GM23338 (cell line): ENCODE measurements at places on chromosomes 4 and X.

- DNase-seq = no peak
Observed at GRCh38 chrX:79146640-79147390, 2.3 kb downstream of the GPR174 start.

- peak; percentile 99 for DNase-seq
Observed at GRCh38 chr4:123505095-123506010, 108.8 kb downstream of the SPRY1 start.

DNA sequence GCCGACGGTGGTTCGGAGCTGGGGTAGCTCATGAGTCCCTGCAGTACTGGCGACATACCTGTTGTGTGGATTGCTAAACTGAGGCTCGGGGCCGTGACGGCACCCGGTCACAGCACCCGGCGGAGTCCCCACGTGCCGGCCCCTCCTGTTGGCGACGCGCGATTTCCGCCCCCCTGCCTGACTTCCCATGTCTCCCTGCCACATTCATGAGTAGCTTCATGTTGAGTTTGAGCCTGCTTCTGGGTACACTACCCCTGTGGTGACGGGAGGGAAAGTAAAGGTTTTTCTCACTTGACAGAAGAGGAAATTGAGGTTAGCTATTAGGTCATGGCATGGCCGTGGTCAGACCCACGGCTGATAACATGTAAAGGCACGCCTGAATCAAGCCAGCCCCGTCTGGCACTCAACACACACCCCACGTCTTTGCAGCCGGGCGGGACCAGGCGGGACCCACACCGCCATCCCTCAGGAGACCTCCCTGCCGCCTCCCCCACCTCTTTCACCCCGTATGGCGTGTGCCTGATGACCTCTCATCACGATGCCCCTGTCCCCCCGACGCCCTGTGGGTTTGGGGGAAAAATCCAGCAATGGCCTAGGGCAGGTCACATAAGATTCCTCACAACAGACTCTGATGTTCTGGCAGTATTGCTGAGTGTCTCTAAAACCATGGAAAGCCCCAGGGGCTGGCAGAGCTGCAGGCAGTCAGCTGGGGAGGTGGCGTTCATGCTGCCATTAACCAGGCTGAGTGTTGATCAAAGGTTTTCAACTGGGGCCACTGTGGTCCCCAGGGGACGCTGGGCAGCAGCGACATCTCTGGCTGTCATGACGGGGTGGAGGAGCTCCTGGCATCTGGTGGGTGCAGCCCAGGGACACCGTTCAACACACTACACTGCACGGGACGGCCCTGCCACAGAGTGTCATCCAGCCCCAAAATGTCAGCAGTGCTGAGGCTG, 29.2 kb downstream of the P2RY8 start:
- no peak for DNase-seq

DNA sequence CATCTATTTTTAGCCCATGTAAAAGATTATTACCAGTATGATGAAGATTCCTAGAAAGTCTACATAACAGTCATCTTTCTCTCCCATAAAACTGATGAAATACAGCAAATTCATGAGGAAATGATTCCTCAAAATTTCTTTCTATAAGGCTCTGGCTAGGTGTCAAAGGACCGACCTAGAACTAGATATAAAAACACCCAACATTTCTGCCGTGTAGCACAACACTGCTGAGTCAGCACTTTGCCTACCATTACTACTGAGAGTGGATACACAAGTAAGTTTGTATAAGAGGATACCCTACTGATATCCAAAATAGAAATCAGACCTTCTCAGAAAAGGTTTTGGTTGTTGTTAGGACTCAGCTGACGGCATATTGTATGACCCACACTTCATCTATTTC, 24.7 kb downstream of the TMEM47 start:
- DNase-seq = no peak

DNA sequence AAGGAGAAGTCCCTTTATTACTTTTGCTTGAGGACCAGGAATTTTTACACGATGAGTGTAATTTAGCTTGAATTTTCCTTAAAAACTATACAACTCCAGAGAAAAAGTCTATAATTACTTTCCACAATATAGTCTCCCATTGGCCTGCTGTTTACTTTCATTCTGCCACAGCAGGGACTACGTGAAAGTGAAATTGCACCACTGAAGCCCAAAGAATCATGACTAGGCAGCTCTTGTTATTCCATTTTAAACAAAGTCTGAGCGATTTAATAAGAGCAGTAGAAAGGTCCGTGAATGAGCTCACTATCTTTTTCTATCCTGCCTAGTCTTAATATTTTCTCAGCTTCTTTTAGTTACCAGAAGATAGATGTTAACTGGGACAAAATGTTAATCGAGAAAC, 68.6 kb downstream of the ADGRG4 start:
- no peak for DNase-seq

GRCh38 chr4:2827071-2827873, 16.4 kb upstream of the ADD1 start:
- DNase-seq = no peak

DNA sequence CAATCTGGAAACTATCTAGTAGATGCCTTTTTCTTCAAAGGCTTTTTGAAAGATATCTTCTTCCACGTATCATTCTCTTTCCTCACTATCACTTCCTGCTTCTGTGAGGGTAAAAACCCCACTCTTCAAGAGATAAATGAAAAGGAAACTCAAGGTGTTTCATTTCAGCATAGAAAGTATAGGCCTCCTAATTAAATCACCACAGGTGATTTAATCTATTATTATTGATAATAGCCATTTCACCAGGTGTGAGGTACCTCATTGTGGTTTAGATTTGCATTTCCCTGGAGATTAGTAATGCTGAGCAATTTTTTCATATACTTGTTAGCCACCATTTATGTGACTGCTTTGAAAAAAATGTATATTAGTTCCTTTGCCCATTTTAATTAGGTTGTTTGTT, 92.0 kb upstream of the EMCN start:
- no peak for DNase-seq

DNA sequence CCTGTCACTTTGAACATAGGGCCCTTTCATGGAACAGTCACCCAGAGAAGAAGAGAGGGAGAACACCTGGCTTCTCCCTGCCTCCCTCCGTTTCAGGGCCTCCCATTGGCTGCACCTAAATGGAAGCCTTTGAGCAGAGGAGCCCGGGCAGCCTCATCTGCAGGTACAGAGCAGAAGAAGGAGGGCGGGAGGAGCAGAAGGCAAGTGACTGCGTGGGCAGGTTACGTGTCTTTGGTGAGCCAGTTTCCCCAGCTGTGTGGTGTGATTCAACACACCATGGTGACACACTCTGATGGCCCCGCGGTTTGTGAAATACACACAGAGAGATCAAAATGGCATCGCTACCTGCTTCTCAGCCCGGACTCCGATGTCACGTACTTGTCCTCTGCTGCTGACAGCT, 431 bp downstream of the C4orf50 start:
- DNase-seq = no peak

DNA sequence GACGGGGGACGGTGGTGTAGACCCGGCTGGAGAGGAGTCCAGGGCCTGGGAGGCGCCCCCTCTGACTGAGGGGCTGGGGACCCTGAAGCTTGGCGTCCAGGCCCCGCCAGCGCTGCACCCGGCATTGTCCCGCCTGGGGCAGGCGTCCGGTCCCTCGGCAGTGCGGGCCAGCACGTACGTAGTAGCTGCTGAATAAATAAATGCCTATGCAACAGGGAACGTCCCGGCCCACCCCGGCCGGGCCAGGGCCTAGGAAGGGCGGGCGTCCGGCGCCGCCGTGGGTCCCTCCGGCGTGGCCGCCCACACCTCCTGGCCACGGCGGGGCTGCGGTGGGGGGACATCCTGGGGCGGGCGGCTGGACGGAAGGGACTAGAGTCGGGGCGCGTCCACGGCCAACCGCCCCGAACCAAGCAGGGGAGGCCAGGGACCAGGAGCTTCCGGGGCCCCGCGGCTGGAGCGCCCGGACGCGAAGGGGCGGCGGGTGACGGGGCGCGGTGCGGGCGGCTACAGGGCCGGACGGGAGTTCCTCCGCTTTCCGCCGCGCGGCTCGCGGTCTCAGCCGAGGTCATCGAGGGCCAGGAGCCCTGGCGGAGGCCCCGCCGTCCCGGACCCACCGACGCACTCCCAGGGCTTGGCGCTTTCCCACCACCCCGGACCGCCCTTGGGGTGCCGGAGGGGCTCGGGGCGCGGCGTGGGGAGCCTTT, 886 bp upstream of the WWC2 start:
- peak; percentile 66 for DNase-seq

DNA sequence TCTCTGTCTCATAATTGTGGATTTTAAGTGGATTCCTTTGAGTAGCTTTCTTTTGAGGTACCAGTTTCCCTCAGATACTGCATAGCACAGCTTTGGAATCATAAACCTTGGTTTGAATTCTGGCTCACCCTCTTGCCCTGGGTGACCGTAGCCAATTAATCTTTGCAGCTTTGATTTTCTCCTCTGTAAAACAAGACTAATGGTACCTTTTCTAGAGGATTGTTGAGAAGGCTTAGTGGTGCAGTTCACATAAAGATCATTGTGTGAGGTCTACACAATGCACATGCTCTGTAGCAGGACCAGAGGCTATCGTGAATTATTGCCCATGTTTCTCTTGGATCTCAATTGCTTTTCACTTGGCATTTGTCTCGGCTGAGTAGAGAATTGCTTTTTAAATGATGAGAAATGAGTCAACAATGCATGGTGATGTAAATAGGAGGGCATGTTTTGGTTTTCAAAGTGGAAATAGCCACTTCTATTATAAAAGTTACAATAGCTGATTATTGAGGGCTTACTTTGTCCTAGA, 47.9 kb downstream of the TMEM131L start:
- no peak for DNase-seq

DNA sequence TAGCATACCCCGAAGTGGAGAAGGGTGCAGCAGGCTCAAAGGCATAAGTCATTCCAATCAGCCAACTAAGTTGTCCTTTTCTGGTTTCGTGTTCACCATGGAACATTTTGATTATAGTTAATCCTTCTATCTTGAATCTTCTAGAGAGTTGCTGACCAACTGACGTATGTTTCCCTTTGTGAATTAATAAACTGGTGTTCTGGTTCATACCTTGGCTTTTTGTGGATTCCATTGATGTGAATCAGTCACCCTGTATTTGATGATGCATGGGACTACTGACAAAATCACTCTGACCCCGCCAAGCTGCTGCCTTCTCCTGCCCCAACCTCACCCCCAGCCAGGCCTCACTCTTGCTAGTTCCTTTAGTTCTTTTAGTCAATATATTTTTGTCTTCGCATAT, 32.7 kb downstream of the F9 start:
- no peak for DNase-seq

- no peak for DNase-seq
Observed at GRCh38 chr4:30208731-30209435, 511.3 kb upstream of the PCDH7 start.

- no peak for DNase-seq
Observed at GRCh38 chr4:119302073-119302832, 19.7 kb downstream of the FABP2 start.

DNA sequence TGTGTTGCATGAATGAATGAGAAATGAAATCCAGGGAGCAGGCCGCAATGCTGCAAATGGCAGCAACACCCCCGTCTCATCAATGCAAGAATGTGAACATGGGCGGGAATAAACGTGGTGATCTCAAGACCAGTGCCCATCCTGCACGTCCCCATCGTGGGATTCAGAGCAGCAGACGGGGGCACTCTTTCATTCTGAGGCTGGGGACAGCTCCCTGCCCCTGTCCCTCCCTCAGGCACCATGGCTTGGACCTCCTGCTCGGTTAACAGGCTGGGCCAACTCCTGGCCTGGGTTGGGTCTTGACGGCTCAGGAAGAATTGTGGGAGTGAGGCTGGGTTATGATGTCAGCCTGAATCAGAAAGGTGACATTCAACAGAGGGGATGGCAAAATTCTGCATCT, 78.9 kb downstream of the NSUN7 start:
- no peak for DNase-seq

DNA sequence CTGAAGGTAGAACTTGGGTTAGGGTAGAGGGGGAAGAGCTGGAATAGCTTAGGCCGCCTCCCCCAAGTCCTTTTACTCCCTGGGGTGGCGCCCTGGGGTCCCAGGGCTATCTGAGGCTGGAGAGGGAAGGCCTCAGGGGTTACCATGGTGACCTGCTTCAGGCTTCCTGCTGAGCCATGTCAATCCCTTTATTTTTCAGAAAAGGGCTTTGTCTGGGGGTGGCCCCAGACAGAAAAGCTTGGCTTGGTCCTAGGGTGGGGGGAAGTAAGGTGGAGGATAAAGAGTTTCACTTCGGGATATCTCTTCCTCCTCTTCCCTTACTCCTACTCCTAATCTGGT, 6.3 kb downstream of the EFNB1 start:
- DNase-seq = no peak

DNA sequence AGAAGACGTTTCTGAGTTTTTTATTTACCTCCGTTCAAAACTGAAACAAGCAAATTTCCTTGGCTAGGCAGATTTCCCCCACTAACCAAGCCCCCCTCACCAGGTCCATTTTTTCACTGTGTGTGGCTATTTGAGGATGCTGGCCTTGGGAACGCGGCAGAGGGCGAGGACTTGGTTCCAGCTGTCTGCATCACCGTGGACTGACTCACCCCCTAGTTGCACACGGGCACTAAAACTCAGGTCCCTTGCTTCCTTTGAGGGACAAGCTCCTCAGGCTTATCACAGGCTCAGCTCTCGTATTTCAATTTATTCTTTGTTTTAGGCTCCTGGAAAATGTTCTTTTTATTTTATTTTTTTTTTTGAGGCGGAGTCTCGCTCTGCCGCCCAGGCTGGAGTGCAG, 8.4 kb upstream of the MTNR1A start:
- DNase-seq = no peak

DNA sequence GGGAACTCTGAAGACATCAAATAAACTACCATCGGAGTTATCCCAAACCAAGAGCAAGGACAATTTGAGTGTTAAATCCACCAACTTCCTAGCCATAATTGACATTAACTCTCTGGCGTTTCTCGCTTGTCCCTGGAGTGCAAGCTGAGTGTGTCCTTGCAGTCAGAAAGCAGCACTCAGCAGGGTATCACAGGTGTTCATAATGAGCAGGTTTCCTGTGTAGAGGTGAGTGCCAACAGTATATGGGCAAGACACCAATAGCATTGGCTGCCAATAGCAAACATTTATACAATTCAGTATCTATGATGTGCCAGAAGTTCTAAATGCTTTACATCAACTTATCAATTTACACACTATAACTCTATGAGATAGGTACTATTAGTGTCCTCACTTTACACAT, 11.2 kb downstream of the BLTP1 start:
- DNase-seq = no peak

DNA sequence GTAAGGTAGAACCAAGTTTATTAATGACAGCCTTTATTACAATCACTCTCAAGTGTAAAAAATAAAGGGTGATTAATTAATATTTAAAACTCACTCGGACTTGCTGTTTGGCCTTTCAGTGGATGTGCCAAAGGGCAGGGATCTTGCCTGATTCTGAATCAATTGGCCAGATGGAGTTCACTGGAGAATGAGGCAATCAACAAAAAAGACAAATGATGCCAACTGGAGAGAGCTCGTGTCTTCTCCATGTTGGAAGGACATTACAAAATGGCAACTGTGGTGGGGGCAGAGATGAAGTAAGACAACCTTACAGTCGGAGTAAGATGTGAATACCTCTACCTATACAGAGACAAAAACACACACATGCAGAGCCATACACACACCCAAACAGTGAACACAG, 188.0 kb downstream of the TSPAN5 start:
- DNase-seq = no peak
